ENCODE measurements at places on chromosomes 5 and 9.

- no peak for DNase-seq
These were observed 197.5 kb downstream of the CDK5RAP2 start for GRCh38 chr9:120382453-120382852.

DNA sequence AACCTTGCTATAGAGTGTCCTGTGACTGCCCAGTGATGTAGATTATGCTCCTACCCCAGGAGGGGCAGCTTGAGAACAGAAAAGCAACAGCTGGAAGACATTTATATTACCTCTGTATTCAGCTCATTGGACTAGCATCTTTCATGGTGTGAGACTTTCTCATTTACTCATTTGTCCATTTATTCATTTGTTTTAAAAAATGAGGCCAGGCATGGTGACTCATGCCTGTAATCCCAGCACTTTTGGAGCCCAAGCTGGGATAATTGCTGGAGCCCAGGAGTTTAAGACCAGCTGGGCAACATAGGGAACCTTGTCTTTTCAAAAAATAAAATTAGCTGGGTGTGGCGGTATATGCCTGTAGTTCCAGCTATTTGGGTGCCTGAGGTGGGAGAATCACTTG, 130.0 kb upstream of the LHFPL2 start:
- no peak for DNase-seq

DNA sequence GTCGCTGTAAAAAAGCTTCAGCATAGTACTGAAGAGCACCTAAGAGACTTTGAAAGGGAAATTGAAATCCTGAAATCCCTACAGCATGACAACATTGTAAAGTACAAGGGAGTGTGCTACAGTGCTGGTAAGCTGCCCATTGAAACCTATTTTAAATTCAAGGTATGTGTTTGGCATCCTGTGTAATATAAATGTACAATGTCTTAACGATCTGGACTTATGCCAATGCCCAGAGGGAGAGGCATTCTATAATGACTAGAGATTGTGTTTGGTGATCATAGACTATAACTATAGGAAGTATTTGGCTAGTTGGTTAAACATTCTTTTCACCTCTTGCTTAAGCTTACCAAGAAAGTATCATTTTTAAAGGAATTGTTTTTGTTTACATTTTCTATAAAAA, 95.7 kb downstream of the INSL6 start:
- DNase-seq = no peak

DNA sequence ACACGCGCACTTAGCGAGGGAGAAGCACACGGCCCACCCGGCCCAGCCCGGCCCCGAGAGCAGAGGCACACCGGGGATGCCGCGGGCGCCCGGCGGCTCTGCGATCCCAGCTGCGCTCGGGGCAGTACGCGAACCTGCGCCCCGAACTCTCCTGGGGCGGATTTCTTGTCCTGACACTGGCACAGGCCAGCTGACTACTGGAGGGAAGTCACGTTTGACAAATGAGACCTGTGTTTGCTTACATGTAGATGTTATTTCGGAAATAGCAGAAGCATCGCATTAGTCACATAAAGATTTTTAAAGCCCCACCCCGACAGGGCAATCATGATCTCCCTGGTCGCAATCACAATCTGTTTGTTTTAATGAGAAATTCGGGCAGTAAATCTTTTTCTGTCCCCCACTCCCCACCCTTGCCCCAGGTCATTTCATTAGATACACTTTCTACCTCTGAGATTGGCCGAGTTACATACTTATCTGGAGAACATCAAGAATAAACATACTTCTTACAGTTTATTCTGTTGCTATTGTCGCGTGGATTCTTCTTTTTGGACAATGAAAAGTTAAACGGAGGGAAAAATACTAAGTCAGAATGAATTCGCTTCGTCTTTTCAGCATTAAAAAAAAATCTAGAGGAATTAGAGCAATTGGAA, 518.9 kb downstream of the CTNND2 start:
- DNase-seq = no peak

GRCh38 chr5:114912189-114912920, 257.4 kb downstream of the TRIM36 start:
- no peak for DNase-seq

DNA sequence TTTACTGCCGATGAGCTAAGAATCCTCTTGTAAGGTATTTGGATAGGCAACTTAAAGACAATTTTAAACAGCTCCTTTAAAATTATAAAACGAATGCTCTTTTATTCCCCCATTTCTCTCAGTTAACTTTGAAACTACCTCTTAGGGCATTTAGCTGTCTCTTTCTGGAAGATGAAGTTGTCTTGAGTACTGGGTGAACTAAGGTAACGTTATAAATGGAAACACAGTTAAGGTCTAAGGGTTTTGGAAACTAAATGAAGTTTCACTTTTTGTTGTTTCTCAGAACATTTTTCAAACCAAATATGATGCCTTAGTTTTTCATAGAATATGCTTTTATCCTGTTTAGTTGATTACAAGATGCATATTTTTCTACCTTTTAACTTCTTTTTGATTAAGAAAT, 6.8 kb downstream of the UBE2R2 start:
- no peak for DNase-seq

Data from BJ (cell line).